ENCODE measurements at places on chromosomes 3 and 15.

- DNase-seq = peak; percentile 87
These were observed 136.9 kb downstream of the THSD4 start for GRCh38 chr15:71252044-71252739.

- no peak for DNase-seq
These were observed 23.6 kb upstream of the CSPG4 start for GRCh38 chr15:75736256-75736655.

- no peak for DNase-seq
These were observed 542 bp downstream of the GABRA5 start for GRCh38 chr15:26867200-26868007.

DNA sequence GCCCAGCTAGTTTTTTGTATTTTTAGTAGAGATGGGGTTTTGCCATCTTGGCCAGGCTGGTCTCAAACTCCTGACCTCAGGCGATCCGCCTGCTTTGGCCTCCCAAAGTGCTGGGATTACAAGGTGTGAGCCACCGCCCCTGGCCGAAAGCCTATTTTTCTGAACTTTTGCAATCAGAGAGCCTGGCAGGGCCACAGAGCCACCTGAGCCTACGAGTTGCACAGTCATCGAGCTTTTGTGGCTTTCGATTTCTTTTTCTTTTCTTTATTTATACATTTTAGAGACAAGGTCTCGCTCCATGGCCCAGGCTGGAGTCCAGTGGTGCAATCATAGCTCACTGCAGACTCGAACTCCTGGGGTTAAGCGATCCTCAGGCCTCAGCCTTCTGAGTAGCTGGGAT lies 140.4 kb downstream of the NSMCE3 start:
- DNase-seq = no peak

DNA sequence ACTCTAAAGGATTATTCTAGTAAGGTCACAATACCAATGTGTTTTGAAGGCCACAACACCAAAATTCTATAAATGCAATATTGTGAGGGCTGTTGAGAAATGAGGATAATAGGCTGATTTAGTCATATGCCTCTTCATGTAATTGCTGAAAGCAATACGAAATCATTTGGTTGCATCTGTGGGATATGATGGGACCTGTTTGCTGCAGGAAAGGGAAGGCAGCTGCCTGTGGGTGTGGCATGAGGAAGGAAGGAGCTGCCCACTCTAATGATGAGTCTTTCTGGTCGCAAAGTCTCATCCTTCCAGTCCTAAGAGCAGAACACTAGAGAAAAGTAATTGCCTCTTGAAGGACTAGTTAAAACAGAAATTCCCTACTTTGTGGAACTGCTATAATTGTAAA lies 245.3 kb upstream of the ZPLD1 start:
- DNase-seq = no peak

DNA sequence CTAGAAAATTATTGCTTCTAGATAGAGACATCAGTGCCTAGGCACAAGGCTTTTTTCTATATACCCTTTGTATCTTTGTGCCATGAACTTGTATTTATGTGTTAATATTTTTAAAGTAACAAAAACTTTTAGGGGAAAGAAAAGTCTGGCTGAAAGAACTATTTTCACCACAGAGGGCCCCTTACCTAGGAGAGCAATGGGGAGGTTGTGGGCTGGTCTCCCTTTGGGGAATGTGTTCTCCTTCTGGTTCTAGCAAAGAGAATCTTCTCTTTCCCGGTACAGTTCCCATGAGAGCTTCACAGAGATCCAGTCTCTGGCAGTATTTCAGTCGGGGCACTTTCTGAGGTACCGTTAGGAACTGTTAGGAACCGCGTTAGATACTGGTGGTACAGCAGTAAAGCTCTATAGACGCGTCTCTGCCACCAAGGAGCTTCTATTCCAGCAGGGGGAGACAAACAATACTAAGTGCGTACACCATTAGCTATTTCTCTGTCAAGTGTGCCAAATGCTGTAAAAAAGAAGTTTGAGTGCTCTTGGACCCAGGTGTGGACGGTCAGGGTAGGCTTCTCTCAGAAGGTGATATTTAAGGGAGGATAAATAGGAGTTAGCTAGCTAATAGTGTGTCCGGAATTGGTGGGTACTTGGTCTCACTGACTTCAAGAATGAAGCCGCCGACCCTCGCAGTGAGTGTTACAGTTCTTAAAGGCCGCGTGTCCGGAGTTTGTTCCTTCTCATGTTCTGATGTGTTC lies 4.6 kb upstream of the EPB42 start:
- peak; percentile 57 for DNase-seq

DNA sequence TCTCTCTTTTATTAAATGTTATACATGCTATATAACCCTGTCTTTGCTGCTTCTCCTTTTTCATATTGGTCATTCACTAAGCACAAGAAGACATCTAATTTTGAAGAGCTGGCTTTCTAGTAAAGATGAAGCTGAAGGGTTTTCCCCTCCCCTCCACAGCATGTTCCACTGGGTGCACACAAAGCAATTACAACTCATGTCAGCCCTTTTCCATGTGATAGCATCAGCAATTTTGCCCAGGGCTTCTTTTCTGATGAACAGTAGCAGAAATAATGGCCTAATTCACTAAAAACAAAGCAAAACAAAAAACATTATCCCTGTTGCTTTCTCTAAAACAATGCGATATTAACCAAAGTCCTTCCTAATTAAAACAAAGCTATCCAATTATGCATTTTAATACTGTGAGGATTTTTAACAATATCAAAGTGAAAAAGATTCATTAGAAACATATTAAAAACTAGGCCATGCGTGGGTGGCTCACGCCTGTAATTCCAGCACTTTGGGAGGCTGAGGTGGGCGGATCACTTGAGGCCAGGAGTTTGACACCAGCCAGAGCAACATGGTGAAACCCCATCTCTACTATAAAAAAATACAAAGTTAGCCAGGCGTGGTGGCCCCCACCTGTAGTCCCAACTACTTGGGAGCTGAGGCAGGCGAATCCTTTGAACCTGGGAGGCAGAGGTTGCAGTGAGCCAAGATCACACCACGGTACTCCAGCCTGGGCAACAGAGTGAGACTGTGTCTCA lies 12.2 kb upstream of the PIK3R4 start:
- DNase-seq = no peak

GRCh38 chr15:72271895-72272212 lies 500 bp downstream of the PARP6 start:
- DNase-seq = no peak

- DNase-seq = no peak
These were observed 85.6 kb upstream of the LRRC3B start for GRCh38 chr3:26536955-26537354.

GRCh38 chr3:120469440-120469839 lies 18.6 kb upstream of the FSTL1 start:
- DNase-seq = peak; percentile 78

- DNase-seq = no peak
These were observed 23.9 kb upstream of the CDCP1 start for GRCh38 chr3:45170096-45170495.

GRCh38 chr3:77652624-77653023 lies 612.7 kb downstream of the ROBO2 start:
- DNase-seq = no peak

- no peak for DNase-seq
These were observed 117.8 kb downstream of the LRIG1 start for GRCh38 chr3:66383023-66383422.

DNA sequence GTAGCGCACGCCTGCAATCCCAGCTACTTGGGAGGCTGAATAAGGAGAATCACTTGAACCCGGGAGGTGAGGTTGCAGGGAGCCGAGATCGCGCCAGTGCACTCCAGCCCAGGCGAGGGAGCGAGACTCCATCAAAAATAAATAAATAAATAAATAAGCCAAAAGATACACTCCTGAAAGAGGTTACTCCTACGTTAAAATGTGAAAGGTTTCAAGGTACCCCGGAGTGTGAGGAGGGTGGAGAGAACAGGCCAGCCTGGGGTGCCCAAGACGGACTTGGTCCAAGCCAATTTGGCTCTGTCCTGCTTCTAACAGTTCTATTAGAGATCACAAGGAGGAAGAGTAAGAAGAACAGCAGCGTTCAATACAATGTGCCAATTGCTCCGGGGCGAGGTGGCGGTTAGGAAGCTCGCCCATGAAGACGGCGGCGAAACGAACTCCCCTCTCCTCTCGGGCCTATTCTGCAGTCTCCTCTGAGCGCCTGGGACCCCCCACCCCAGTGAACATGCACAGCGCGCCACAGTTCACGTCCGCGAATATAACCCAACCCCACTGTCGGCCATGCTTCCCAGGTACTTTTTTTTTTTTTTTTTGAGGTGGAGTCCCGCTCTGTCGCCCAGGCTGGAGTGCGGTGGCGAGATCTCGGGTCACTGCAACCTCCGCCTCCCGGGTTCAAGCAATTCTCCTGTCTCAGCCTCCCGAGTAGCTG lies 942 bp downstream of the ELP6 start:
- DNase-seq = peak; percentile 13

DNA sequence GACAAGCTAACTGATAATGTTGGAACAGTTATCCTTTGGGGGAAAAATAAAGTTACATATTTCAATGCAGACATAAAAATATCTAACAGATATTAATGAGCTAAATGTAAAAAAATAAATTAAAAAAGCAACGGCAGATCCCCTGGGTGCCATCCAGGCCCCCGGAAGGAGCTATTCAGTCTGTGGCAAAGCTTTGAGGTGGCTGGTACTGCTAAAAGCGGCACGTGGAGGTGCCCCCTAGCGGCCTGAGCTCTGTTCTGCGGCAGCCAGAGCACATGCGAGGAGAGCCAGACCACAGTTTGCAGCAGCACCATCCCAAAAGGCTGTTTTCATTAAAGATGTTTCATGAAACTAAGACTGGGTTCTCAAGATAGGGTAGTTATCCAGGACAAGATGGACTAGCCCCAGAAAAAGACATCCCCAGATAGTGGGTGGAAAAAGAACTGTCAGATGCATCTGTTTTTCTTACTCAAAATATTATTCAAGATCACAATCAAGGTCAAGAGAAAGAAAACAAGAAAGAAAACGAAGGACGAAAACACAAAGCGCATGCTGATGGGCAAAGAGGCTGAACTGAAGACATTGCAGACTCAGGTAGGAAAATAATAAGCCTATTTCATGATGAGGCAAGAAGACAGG lies 18.7 kb downstream of the AP3S2 start:
- peak; percentile 53 for DNase-seq

- DNase-seq = peak; percentile 58
These were observed 131.6 kb upstream of the RASGRP1 start for GRCh38 chr15:38696109-38696727.

- no peak for DNase-seq
These were observed 15.3 kb downstream of the SEC61A1 start for GRCh38 chr3:128067489-128067888.

GRCh38 chr15:99151156-99151555 lies 46.3 kb downstream of the SYNM start:
- no peak for DNase-seq

DNA sequence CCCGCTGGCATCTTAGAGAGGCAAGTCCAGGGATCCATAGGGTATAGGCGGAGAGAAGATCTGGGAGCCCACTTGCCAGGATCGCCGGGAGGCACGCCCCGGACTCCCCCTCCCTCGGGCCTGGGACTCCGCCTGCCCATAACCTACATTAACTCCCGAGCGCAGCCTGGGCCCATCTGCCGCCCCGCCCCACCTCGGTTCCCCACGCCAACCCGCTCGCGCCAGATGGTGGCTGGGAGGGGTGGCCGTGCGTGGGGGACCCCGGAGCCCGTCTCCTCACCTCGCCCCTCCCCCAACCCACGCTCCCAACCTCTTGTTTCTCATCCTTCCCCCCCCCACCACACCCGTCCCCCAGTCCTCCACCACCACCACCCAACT lies 1.7 kb upstream of the DLL4 start:
- DNase-seq = no peak

DNA sequence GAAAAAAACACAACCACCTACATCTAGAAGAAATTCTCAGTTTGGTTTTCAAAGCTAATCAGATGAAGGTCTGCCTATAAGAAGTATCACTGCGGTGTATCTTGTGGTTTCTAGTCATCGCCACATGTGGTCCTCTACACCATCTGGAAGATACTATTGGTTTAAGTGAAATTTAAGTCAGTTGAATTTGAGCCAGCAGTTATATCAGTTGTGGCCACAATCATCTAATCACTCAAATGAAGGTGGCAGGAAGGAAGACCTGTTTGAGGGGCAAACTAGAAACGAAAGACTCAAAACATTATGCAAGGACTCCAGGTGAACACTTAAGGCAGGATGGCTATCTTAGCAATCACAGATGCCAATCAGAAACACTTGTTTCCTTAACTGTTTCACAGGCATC lies 48.7 kb downstream of the ETV5 start:
- DNase-seq = no peak

GRCh38 chr15:64191971-64192830 lies 29.4 kb upstream of the PPIB start:
- DNase-seq = no peak

DNA sequence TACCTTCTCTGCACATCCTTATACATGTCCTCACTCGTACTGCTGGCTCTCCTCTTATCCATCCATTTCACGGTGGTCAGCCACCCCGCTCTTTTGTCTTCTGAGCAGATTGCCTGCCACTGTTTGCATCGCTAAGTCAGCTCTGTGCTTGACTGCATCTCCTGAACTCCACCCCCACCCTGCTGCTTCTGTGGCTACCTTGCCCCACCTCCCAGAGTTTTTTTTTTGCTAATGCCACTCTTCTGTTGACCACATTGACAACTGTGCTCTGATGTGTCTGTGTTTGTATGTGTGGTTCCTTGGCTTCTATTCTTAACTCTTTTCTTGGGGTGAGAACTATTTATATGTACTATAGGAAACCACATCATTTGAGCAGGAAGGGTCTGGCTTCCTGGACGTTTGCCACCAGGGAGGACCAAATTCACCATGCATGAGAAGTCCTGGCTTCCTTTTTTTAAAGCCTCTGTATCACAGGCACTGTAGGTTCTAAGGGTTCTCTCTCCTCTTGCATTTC lies 12.8 kb upstream of the MTMR10 start:
- DNase-seq = no peak

DNA sequence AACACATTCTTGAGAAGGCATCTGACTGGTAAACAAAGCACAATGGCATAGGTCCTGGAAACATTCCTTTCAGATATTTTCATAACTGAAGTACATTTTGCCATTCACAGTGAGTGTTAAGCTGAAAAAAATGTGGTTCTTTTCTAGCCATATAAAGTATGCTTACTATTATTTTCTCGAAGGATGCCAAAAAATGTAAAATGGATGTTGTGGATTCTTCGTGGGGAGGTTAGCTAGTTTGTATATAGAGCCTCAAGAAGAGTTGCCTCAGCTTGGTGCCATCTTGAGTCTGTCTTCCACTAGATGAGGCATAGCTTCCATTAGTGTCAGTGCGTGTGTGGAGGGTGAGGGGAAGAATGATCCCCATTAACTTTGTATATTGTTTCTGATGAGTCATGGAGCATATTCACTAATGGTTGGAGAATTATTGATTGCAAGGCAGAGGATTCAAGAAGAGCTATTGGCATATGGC lies 4.1 kb downstream of the MBNL1 start:
- DNase-seq = peak; percentile 83

DNA sequence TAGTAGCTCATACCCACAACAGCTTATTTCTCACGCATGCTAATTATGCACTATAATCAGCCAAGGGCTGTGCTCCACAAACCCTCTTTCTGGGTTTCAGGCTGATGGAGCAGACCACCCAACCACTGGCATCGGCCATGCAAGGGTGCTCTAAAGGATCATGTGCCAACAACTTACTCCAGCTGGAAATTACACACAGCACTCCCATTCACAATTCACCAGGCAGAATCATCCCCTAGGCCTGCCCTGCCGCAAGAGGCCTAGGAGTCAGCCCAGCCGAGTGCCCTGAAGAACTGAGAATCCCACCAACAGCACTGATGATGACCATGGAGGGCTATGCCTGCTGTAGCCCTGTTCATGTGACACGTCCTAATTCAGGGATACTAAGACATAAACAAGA lies 216.2 kb upstream of the CHRNA7 start:
- no peak for DNase-seq

- no peak for DNase-seq
These were observed 43.4 kb downstream of the FAM174B start for GRCh38 chr15:92611995-92612745.

GRCh38 chr3:25476639-25477038 lies 48.6 kb downstream of the RARB start:
- DNase-seq = no peak

Measured in amniotic epithelial cell (primary cell).